Lower leg skin (tissue), 4 donors: ENCODE measurements at places on chromosomes 4 and X. TPM values are rescaled to one million over a fixed set of nuclear protein-coding genes. Genes with fewer than 3 reads are reported as not detected.

GRCh38 chr4:94349193-94349592 is 6.6 kb upstream of the HPGDS start:
- no peak for DNase-seq

Gene SSX4
- not detected for total RNA-seq

DNA sequence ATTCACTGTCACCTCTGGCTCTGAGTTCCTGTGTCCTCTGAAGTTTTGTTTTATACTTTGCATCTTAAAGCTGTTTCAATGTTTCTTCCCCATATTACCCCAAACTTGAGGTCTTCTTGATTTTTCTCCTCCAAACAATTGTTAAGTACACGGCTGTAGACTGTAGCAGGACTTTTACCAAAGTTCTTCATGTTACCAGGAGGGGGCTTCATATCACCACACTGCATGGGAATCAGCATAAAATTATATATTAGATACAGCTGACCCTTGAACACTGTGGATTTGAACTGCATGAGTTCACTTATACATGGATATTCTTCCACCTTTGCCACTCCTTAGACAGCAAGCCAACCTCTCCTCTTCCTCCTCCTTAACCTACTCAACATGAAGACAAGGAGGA is 56.6 kb downstream of the SPATA18 start:
- no peak for DNase-seq

Gene UCP1
- total RNA-seq, result not detected

Gene TMSB15A
- not detected for total RNA-seq

GRCh38 chr4:101370663-101371210 is 23.4 kb upstream of the PPP3CA start:
- DNase-seq, result no peak

DNA sequence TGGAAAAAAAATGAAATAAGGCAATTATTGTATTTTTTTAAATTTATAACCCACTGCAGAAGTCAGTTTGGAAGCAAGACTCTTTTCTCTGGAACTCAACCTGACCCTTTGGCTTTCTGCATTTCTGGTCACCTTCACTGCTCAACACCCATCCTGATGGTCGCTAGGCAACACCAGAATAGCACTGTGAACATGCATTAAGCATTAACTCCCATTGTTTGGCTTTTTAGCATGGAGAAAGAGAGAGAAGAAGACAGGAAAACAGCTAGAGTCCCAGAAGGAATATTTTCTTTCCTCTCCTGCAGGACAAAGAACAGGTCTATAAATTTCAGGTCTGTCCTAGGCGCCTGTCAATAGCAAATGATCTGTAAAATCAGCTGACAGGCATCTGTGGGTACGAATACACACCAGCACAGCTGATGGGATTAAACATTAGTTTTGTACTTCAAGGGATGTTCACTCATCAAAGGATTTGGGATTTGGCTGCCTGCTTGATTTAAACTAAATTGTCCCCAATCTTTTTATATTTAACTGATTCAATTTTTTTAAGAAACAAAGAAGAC is 137.2 kb upstream of the ETNPPL start:
- DNase-seq, result no peak

- DNase-seq, result no peak
Measured at GRCh38 chr4:117908306-117909207, 125.7 kb upstream of the NDST3 start.

GRCh38 chr4:20337261-20337664 is 85.6 kb downstream of the SLIT2 start:
- DNase-seq, result no peak

- DNase-seq, result no peak
Measured at GRCh38 chr4:161285461-161285860, 878.3 kb downstream of the FSTL5 start.

Gene EGF
- 1.5 TPM for total RNA-seq

DNA sequence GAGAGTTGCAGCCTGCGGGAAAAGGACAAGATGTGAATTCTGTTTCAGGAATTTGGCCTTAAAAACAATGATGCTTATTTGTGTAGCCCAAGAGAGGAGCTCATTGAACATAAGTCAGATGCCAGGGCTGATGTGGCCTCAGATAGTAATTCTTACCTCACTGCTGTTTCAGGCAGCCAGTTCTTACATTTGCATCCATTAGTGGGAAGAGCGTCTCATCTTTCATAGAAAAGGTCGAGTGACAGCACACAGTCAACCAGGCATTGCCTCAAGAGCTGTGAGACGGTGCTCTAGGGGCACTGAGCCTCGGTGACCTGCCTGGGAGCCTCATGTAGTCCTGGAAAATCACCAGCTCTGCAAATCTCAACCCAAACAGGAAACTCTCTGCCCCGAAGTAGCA is 174.9 kb upstream of the FRG1 start:
- DNase-seq, result no peak

Gene KCND1
- 0.08 TPM for total RNA-seq

Gene REELD1
- total RNA-seq, result not detected

Gene EDA2R
- total RNA-seq, result 0.74 TPM

- DNase-seq, result no peak
Measured at GRCh38 chr4:90099812-90100211, 27.4 kb upstream of the CCSER1 start.

Gene ETDA
- total RNA-seq, result not detected

DNA sequence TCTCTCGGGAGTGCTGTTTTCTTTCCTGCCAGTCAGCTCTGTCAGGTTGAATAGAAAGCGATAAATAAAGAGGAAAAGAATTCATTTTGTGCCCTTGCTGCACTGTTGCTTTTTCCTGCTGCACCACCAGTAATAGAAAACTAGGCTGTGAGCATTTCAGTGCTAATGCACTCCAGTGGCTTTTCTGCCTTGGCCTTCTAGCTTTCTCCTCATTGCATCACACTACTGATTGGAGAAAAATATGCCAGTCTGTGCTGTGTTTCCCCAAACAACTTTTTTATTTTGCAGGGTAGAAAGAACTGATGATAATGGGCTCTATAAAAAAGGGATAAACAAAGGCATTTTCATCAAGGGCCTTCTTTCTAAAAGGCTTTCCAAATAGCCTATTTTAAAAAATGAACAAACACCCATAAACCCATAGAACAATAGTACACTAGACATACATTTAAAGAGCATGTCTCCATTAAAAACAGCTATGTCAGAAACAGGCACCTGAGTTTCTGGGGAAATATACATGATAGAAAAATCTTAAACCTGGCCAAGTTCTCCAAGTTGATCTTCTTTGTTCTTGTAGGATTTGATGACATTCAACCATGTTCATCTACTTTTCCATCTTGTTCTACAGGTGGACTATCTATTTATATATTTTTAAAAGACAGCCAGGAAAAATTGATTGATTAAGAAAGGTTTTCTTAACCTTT is 86.3 kb downstream of the GPRIN3 start:
- no peak for DNase-seq

- no peak for DNase-seq
Measured at GRCh38 chr4:8067945-8068896, 90.4 kb downstream of the ABLIM2 start.

DNA sequence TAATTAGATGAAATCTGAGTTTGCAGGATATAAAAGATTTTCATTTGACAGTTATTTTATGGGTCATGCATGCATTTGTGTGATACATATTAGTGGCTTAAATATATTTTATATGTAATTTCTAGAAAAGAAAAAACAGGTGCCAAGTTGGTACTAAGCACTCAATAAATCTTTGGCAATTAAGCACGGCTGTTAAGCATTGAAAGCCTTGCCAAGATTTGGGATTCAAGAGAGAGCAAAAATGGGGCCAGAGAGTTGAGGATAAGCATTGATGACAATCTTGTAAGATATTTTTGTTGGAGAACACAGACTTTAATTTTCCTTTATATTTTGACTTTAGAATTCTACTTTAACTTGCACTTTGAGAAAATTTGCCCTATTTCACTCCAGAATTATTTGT is 249.8 kb upstream of the MAD2L1 start:
- no peak for DNase-seq

Gene ANAPC10
- total RNA-seq, result 26.4 TPM

DNA sequence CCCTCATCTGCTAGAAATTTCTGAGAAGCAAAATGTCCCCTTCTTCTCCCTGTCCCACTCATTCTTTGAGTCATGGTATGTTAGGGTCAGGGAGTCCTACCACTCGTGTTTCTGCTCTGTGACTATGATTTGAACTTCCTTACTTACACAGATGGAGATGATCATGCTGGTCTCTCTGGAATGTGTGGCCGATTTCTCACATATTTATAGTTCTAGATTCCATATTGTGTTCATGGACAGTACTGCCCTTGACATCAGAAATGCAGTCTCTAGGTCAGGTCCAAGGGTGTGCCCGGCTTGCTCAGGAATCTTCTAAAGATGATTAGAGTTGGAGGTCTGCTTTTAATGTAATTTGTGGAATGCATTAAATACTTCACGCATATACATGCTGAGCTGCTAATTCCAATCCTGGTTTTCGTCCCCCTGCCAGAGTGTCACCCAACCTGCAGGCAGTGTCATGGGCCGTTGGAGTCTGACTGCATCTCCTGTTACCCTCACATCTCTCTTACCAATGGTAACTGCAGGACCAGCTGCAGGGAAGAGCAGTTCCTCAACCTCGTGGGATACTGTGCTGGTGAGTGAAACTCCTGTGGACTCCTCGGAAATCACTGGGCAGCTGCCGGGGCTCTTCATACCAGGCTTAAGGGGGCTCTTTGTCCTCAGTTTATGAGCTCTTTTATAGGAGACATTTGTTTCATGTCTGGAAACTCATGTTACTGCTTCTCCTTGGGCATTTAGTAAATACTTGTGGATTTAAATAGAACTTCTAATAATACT is 214.1 kb upstream of the ANXA3 start:
- DNase-seq, result no peak

- no peak for DNase-seq
Measured at GRCh38 chrX:17021851-17022604, 75.6 kb downstream of the REPS2 start.

GRCh38 chrX:74422576-74423288 is 1.4 kb downstream of the SLC16A2 start:
- DNase-seq, result no peak

DNA sequence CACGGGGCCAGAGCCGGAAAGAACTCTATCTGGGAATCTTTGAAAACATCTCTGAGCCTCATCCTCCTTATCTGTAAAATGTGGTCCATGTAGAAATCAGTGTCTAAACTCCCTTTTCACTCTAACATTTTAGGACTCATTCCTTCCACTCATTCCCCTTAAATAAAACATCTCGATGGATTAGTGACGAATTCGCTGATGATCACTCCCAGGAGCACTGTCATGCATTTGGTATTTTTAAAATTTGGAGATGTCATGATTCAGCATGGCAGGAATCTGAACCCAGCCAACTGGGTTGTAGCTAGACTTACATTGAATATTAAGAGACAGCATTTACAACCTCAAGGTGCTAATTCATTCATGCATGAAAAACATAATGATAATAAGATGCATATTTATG is 88.1 kb downstream of the SPANXN3 start:
- no peak for DNase-seq

Gene CNOT6L
- total RNA-seq, result 34.0 TPM

Gene GPM6B
- total RNA-seq, result 9.0 TPM

DNA sequence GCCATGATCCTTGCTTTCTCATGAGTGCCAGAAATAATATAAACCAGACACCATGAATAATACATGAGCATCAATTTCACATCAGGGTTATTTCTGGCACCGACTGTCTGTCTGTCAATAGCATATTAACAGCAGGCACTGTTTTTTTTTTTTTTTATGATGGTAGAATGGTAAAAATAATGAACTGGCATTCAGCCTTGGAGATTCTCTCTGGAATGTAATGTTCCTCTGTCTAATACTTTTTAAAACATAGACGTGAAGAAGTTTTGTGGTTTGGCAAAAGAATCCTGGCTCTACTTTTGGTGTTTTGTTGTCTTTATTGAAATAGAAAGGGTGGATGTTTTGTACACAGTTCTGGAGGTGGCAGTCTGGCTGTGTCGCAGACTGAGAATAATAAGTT is 874.6 kb upstream of the PRKX start:
- DNase-seq, result no peak

Gene TRIML2
- total RNA-seq, result not detected

Gene ANK2
- 20.1 TPM for total RNA-seq

- DNase-seq, result no peak
Measured at GRCh38 chrX:153818571-153819383, 11.6 kb downstream of the PDZD4 start.

Gene HSFX3
- total RNA-seq, result not detected

GRCh38 chrX:139930916-139931645 is 1.8 kb downstream of the ATP11C start:
- DNase-seq, result no peak

DNA sequence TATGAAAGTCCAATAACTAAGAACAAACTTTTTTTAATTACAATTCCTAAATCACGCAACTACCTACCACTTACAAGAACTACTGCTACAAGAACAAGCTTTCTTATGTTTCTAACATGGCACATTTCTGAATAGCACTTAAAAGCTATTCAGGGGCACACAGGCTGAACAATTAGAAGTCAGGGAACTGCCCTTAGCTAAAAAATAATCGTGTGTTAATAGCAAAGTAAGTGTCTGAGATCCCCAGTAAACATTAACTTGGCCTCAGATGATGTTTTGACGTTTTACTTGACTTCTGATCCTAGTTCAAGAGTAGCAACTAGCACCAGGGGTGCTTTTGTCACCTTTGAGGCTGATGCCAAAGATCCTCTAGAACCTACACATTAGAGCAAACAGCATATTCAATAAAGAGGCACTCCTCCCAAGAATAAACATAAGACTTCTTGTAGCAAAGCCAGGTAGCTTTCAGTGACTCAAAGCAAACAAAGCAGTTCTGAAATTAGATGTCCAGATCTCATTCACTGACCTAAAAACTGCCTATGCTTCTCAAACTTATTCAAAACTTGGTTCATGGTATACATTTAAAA is 16.2 kb downstream of the SPOCK3 start:
- DNase-seq, result no peak

DNA sequence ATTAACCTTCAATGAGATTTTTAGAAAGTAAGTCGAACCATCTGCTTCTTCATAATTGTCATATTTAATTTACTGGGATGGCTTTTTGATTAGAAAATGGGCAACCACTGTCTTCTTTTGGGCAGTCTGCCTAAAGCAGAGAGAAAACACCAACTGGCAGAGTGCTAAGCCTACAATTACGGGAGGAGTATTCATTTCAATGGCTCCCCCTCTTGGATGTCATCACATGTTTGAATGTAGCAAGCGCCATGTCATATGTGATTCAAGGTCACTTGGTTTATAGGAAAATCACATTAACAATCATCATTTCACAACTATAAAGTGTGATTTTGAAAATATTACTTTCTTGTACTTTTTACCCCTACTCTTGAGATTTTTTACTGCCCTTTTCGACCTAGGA is 261.9 kb downstream of the FRMPD4 start:
- no peak for DNase-seq

Gene RHOXF2
- total RNA-seq, result not detected

Gene GRIA2
- 0.30 TPM for total RNA-seq

Gene EPHA5
- total RNA-seq, result 0.45 TPM

Gene GLOD5
- not detected for total RNA-seq

Gene ARHGAP24
- 28.9 TPM for total RNA-seq

DNA sequence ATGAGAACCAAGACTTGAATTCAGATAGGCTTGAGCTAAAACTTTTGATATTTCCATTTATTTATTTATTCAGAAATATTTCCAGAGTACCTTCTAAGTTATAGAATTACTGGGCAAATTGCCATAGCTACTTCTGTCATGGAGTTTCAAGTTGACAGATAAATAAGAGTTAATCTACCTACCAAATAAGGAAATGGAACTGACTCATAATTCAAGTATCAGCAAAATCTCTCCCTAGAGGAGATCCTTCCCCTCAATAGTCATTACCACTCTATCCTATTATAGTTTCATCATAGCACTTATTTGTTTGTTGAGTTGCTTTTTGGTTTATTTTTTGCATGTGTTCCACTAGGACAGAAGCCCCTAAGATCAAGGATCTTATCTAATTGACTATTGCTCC is 48.8 kb upstream of the CCSER1 start:
- no peak for DNase-seq

Gene FAM149A
- total RNA-seq, result 1.6 TPM

Gene FHDC1
- total RNA-seq, result 42.8 TPM
